ENCODE measurements at places on chromosomes 3 and 15.

DNA sequence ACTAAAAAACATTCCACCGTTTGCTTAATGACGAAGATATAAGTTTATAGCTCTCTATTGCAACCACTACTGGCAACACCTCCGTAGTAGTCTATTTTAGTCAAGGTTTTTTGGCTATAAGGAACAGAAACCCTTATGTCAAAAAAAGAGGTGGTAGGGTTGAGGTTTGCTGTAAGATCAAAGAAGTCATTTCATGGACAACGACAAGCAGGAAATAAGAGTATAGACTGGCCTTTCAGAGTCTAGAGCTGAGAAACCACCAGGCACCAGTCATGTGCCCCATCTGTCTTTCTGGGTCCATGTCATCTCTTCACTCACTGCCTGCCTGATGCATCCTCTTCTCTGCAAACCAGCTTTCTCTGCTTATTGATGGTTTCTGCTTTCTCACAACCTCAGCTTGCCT lies 42.7 kb downstream of the THBS1 start:
- no peak for DNase-seq

DNA sequence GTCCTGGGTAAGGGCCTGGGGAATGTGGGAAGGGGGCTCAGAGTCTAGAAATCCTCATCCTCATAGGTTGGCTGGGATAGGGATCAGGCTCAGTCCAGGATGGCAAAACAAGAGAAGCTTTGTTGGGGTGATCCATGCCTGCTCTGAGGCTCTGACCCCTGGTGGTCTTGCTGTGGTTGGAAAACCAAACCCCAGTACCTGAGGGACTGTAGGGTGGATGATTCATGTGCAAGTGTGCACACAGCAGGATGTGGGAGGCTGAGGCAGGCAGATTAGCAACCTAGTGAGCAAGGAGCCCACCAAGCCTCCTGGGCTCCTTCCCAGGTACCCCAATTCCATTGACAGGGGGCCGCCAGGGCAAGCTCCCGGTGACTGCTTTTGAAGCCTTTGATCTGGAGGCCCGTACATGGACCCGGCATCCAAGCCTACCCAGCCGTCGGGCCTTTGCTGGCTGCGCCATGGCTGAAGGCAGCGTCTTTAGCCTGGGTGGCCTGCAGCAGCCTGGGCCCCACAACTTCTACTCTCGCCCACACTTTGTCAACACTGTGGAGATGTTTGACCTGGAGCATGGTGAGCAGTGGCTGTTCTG lies 3.1 kb downstream of the KLHDC8B start:
- DNase-seq: no peak

GRCh38 chr3:181066143-181067087 lies 76.9 kb upstream of the DNAJC19 start:
- no peak for DNase-seq

DNA sequence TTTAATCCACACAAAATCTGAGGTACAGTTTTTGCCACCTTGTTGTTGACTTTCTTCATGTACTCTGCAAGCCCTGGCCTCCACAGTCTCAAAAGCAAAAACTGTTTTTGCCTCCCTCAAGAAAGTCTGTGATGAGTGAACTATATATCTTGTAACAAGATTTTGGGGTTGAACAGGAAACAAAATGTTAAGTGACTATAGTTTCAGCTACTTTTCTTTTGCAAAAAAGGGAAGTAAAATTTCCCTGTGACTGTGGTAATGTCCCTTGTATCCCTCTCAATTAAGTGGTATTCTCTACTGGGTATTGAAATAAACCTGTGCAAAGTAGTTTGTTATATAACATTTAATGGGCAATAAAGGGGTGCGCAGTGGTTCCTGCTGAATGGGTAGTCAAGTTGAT lies 21.3 kb upstream of the SCAANT1 start:
- DNase-seq: no peak

- DNase-seq: peak; percentile 78
Measured at GRCh38 chr15:99450896-99451358, 114.9 kb upstream of the MEF2A start.

DNA sequence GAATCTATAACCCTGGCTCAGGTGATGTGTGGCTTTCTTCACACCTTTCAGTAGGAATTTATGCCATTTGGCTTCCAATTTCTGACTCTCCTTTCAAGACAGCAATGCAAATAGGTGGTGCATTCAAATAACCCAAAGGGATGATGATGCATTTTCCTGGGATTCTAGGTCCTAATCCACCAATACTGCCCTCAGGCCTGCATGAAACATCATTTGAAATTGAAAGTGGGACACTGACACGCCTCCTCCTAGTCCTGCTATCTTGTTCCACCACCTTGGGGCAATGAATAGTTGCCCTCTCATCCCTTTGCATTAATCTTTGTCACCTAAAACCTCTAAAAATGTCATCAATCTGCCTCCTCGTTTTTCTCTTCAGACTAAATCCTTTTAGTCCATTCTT lies 198.4 kb upstream of the ST8SIA2 start:
- DNase-seq: no peak

DNA sequence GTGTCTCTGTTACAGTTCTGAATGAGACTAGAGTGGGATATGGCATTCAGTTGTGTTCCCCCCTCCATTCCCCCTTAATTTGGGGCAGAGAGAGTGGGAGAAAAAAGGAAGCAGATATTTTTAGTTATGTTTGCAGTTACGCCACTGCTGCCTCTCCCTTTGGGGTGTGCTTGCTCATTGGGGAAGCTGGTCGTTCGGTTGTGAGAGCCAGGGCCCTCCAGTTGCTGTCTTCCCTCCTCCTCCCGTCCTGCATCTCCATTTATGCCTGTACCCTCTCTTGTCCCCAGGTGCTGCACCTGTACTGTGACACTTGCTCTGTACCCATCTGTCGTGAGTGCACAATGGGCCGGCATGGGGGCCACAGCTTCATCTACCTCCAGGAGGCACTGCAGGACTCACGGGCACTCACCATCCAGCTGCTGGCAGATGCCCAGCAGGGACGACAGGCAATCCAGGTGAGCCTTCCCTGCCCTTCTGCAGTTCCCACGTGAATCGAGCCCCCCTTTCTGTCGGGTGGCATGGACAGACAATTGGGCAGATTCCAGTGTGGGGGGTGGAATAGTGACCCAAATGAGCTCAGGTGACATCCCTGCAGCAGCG lies 55.8 kb downstream of the TRIM71 start:
- no peak for DNase-seq

DNA sequence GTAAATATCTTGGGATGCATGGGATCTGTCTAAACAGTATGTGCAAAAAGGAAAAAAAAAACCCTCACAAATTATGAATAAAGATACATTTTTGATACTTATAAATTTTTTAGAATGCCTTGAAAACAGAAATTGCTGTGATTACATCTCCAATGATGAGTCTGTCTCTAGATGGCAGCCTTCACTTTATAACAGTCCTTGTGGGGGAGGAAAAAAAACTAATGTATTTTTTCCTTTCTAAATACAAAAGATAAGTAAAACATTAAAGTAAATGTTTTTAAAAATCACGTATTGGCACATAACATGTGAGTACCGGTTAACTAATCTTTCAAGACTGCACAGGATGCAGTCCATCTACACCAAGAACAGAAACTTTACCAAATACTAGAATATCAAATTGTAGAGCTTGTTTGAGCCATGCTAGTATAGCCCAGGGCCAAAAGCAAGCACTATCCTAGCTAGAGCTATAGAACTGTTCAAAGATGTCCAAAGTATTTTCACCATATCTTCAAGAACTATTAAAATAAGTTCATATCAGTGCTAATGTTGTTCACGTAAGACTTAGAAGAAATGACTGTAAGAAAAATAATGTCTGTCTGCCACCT lies 206.4 kb downstream of the STAG1 start:
- no peak for DNase-seq

- DNase-seq: no peak
Measured at GRCh38 chr3:33052671-33053070, 44.3 kb downstream of the GLB1 start.

DNA sequence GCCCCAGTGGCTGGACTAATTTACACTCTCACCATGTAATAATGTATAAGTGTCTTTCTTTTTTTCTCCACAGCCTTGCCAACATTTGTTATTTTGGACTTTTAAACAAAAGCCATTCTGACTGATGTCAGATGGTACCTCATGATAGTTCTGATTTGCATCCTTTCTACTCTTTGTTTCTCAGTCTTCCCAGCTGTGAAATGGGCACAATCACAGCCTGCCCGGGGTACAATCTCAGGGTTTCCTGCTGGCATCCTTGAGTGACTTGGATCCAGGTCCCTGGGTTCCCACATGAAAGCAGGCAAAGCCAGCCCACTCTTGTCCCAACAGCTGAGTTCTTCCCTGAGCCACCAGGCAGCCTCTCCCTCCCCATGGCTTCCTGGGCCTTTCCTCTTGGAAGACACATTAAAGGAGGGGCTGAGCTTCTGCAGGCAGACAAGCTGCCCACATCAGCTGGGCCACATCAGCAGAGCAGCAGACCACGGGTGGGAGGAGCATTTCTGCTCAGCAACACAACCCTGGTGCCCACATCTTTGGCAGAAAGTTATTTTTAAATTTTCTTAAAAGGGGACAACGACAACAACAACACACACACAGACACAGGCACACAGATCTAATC lies 82.0 kb downstream of the MYLK start:
- DNase-seq: no peak

GRCh38 chr3:112136959-112137693 lies 4.1 kb upstream of the GCSAM start:
- DNase-seq: no peak

- no peak for DNase-seq
Measured at GRCh38 chr15:87477737-87478686, 778.5 kb downstream of the NTRK3 start.

GRCh38 chr3:109122690-109123089 lies 4.8 kb upstream of the MORC1 start:
- DNase-seq: no peak

DNA sequence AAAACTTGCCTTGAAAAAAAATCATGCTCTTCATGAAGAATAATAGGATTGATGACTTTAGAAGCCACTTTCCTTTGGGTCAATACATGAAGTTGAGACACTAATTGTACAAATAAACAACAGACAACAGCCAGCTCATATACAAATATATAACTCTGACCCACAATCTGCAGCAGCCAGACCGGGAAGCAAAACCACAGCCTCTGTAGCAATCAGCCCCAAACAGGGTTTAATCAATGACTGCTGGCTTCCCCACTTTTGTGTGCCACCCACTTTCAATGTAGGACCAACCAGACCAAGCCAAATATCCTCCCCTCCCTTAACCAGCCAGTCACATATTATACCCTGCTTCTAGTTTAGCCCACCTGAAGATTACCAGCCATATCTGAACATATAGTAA lies 39.0 kb downstream of the IFT57 start:
- no peak for DNase-seq

- no peak for DNase-seq
Measured at GRCh38 chr3:23931597-23931996, 13.5 kb upstream of the NR1D2 start.

DNA sequence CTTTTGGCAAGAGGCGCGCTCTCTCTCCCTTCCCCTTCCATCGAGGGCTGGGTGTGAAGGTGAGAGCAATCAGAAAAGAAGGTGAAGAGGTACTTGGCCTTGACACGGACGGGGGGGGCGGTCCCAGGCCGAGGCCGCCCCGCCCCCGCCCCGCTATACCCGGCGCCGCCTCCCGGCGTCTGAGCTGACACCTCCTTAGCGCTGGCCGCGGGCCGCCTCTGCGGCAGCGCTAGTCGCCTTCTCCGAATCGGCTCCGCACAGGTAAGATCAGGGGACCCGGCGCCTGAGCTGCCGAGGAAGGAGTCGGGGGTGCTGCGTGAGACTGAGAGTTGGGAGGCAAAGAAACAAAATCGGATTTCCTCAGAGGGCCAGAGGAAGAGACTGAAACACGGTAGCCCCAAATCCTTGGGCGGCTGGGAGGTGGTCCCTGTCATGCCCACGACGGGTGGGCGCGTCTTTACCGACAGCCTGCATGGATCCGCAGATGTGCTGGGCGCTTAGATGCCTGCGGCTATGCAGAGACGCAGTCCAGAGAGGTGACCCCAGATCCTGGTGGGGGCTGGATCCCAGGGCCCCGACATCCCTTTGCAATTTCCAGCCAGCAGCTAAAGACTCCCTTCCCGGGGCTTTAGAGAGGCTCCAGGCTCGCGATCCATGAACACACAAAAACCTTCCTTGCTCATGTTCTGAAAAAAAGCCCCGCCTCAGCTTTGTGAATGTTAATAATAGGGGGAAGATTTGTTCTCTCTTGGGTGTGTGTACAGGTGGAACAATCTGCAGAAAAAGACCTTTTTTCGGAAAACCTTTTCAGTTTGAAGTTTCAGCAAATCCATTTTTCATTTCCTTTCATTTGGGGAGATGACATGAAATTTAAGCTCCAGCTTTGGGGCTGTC lies at the start of gene ENTPD3:
Gene ENTPD3 (plus strand): TSS at position 184 of the 894 bp plus-strand sequence. CDS start 874 bp downstream, outside the sequence.
- DNase-seq: no peak

DNA sequence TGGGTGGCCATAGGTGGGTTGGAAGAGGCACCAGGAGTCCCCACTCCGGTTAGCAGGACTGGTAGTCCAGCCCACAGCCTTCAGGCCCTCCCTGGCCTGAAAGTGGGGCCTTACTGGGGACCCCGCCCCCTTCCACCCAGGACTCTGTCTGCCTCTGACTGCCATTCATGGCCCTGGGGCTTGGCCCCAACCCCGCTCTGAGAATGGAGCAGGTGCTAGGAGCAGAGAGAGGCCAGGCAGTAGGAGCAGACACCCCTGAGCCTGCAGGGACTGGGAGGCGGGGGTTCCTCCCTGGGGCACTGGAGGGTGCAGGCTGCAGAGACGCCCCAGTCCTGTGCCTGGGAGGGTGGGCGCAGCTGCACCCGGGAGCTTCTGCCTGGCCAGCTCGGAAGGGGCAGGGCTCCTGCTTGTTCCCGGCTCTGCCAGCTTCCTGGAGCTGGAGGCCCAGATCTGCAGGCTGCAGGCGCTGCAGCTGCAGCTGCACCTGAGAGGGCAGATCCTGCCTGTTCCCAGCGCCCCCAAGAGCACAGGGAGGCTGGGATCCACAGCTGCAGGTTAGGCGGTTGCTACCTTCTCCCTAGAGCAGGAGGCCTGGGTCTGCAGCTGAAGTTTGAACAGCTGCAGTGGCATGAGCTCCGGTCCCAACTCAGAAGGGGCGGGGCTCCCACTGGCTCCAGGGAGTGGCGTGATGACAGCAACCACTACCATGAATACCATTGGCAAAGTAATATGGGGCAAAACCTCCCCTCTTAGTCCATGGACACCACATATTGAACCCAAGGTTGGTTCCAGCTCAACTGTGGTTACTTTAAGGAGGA lies 194.7 kb downstream of the SQOR start:
- no peak for DNase-seq

DNA sequence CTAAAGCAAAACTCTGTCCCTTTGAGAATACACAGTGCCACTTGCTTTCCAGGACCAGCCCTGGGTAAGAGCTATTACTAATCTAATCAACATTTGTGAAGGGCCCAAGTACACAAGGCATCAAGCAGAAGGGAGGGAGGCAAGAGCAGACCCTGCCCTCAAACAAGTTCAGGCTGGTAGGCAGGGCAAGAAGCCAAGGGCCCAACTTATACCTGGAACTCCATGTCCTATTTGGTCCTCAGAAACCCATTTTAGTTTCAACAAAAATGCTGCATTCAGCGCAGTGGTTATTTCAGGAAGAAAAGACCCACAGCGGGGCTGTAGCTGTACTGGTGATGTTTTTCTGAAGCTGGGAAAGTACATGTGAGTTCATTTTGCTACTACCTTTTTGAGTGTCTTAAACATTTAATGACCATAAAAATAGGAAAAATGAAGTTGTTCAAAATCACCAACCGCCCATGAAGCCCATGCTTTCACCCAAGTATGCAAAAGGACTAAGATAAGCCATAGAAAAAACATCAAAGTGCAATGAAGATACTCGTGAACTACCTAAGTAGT lies 2.8 kb downstream of the RPS17 start:
- no peak for DNase-seq

All from psoas muscle (tissue), 8 donors.